ENCODE measurements at places on chromosomes 12 and 14.

DNA sequence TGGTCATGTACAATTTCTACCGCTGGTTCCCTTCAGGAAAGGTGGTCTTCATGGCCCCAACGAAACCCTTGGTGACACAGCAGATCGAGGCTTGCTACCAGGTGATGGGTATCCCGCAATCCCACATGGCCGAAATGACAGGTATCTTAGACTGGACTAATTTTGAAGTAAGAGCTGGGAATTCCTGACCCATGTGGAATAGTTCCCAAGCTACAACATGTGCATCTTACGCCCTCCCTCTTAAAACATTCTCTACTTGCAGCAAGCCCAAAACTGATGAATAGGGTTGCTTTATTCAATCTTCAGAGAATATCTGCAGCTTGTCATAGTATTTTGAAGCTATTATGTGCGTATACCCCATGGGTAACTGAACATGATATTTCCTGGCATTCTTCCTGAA, 669 bp downstream of the FANCM start:
- DNase-seq = no peak

GRCh38 chr14:24712909-24713308, 78.9 kb upstream of the GZMB start:
- DNase-seq = no peak

GRCh38 chr12:119594772-119595445, 1.3 kb downstream of the TMEM233 start:
- DNase-seq = no peak

DNA sequence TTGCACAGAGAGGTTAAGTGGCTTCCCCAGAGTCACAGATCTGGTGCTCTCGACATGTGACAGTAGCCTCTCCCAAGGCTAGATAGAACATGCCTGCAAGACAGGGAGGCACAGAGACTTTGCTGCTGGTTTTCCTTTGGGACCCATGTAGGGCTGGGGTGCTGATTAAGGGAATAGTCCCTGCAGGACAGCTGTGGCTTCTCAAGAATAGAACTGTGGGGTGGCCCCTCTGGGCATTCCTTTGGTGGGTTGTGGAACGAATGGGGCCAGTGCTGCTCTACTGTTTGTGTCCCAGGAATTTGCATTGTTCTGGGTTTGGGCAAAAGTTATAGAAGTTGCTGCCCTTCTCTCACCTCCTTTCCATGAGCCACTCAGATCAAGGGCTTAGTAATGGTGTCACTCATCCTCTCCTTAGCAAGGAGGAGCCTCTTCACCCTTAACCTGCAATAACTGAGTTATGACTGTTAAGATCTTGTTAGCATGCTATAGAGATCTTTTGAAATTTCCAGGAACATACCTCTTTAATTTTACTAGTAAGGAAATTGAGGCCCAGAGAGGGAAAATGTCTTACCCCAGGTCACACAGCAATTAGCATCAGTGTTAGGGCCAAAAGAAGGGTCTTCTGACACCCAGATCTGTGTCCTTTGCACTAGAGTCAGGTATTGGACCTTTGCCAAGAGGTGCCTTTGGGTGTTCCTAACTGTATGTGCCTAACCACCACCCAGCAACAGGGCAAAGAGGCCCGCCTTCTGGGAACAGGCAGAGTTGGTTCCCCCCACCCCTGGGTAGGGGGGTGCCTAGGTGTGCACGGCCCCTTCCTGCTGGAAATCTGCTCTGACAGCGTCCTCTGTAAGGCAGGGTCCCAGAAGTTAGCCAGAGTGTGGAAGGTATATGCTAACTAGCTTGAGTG, 31.4 kb downstream of the CD9 start:
- DNase-seq = peak; percentile 15

DNA sequence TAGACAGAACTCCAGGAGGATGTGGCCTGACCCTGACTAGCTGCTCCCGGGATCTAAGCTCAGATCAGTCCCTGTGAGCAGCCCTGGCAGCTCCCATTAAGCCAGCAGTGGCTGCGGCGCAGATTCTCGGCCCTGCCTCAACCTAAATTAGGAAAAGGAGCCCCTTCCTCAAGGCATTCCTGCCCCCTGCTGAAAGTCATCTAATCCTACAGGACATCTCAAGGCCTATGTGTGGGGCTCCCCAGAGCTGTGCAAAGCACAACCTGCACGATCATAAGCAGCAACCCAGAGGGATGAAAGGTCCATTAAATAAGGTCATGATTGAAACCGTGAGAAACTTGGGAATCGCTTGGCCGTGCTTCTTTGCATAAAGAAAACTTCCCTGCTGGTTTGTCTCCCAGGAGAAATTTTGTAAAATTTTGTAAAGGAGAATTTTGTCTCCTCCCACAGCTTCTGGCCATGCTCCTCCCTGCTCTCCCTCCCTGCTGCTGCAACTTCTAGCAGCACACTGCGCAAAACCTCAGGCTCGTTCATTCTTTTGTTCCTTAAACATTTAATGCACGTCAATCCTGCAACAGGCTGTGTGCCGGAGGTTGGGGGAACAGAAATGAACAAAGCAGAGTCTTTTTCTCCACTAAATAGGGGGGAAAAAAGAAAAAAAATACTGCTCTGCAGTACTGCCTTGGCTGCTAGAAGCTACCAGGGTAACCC, 96.6 kb upstream of the SLC35F4 start:
- DNase-seq = no peak

DNA sequence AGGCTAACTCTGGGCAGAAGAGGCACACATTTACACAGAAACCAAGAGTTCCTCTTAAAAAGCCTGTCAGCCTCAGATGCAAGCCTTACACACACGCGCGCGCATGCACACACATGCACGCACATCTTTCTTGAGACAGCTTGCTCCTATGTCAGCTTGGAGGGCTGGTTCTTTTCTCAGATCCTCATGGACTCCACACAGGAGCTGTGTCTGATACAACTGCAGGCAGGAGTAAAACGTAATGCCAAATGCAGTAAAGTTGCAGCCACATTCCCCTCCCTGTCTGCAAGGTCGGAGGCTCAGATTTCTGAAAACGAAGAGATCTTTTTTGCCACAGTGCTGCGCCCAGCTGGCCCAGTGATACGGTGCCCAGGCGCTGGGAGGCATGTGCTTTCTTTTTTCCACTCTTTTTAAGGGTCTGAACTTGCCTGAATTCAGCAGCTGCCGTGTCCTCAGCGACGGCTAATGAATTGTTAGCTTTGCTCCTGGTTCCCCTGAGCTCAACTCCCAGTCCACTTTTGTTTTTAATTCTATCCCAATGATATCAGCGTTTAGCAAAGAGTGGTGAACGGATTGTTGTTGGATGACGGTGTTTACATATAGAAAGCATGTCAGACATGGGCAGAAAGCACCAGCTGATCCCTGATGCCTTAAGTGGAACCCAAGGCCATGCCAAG, 72.9 kb upstream of the FOXN3 start:
- DNase-seq = no peak

GRCh38 chr12:109131154-109132050, 15.0 kb downstream of the ACACB start:
- DNase-seq = no peak

GRCh38 chr14:93787465-93788292, 606 bp downstream of the PRIMA1 start:
- DNase-seq = no peak

DNA sequence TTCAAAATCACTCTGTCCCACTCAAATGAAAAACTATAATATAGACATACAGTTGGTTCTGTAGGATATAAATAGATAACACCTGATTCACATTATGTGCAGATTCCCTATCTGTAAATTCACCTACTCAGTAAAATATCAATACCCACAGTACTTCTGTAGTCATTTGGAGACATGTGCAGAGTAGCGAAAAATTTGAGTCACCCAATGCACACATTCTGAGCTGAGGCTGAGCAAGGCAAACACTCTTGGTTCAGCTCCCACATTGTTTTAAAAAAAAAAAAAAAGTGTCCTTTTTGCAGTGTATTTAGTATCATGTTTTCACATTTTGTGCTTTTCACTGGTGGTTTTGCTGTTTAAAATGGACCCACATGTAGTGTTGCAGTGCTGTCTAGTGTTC, 27.3 kb upstream of the BBS10 start:
- DNase-seq = peak; percentile 52

GRCh38 chr14:105882626-105883025, 356.2 kb downstream of the TMEM121 start:
- DNase-seq = no peak

GRCh38 chr12:24229031-24229700, 279.7 kb upstream of the SOX5 start:
- no peak for DNase-seq

DNA sequence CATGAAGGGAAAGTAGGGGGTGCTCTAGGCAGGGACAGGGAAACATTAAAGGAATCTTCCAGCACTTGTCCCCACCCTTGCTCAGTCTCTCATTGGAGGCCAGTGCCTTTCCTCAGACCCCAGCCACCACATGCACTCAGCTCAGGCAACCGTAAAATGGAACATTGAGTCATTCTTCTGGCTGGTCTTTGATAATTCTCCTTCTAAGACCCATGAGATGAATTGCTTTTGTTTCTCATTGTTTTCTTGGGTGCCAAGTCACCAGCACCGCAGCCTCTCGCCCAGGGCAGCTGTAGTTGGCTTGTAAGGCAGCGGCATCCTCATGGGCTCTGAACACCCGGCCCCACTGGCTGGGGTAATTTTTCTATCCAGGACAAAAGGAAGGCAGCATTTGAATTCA, 108.2 kb downstream of the PHETA1 start:
- no peak for DNase-seq

DNA sequence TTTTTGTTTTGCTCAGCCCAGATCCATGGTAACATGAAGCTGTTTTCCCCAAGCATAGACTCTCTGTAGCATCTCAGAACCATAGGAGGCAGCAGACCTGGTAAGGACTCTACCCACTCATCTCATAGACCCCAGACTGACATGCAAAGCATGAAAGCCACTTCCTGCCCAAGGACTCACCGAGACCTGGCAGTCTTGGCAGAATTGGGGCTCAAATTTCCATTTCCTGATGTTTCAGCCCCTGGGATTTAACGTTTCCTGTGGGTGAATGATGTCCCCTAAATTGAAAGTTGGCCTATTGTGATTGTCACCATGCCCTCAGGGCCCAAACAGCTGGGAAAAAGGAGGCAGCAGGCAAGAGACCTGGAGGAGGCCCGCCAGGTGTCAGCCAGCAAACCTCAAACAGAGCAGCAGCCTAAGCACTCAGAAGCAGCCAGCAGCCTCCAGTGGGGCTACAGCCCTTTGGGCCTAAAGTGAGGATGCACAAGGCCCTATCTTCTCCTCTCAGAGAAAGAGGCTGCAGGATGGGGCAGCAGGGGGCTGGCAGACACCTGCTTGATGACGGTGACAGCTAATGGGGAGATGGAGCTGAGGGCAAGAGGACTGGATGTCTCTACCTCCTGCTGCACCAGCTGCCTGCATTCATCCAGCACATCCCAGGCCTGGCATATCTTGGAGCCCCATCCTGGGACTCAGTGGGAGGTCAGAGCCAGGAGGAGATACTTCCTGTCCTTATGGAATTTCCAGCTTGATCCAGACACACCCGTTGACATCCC, 8.5 kb downstream of the KRT85 start:
- peak; percentile 18 for DNase-seq

GRCh38 chr14:69328765-69329164, 68.8 kb downstream of the GALNT16 start:
- no peak for DNase-seq

DNA sequence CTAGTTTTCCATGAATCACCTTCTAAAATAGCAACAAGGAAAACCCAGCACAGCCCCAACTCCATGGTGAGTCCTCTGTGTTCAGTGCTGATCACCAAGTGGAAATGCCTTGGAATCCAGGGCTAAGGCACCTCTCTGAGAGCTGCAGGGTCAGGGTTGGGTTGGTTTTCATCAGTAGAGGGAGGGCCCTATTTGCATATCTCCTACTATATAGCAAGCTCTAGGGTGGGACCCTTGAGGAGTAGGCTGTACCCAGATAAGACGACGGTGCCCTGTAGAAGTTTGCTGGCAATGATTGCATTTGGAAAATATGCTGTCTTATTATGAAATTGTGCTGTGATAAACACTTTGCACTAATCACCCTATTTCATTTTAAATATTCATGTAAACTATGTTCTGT, 1011.8 kb downstream of the TMEM121 start:
- no peak for DNase-seq

DNA sequence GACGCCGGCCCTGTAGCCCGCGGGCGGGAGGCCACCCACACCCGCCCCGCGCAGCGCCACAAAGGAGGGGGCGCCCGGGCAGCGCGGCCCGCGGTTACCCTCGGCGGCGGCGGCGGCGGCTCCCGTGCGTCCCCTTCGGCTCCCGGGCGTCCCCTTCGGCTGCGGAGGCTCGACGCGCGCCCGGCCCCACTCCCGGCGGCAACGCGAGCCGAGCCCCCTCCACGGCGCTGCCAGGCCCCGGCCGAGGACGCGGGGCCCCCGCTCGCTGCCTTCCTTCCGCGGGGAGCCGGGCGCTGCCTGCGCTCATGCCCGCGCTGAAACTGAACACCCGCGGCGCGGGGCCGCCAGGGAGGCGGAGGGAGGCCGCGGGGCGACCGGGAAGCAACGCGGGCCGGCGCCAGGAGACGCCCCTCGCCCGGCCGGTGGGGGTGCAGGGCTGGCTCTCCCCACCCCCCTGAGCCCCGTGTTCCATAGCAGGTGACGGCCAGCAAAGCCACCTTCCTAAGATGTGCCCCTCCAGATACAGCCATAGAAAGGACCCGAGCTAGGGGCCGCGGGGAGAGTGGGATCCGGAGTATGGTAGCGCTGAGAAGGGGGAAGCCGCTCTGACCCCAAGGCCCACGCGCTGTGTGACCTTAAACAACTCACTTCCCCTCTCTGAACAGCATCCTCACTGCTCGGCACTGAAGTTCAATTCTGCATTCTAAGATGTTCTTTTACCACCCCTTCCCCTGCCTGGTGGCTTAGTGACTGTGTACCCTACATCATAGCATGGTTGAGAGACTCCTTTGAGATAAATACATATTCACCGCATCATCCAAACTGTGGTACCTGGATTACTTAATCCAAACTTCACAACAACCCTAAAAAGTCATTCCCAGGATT, 42.8 kb downstream of the KDM2B start:
- no peak for DNase-seq

DNA sequence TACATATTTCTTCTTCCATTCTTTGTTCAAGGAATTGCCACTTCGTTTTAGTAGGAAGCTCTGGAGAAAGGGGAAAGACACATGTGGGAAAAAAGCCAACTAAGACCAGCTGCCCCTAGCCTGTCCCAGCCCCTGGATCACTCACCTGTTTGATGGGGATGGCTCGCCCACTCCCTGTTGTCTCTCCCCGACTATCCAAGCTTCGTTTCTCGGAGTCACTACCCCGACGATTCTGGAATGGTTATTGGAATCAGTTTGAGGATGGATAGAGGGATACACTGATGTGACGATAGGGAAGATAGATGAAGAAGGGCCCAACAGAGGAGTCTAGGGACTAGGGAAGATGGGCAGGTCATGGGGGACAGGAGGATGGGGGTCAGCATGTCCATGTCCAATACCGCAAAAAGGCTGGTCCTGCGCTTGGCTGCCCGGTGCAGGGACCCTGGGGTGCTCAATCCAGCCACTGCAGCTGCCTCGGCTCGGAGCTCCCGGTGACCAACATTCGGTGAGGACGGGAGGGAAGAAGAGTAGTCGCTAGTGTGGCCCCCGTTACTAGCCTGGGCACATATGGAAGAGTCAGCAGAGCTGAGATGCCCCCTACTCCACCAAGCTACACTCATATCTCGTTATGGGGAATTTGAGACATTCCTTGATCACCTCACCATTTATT, 7.0 kb downstream of the AGAP2 start:
- no peak for DNase-seq
